ENCODE measurements at places on chromosomes 16 and 17.

DNA sequence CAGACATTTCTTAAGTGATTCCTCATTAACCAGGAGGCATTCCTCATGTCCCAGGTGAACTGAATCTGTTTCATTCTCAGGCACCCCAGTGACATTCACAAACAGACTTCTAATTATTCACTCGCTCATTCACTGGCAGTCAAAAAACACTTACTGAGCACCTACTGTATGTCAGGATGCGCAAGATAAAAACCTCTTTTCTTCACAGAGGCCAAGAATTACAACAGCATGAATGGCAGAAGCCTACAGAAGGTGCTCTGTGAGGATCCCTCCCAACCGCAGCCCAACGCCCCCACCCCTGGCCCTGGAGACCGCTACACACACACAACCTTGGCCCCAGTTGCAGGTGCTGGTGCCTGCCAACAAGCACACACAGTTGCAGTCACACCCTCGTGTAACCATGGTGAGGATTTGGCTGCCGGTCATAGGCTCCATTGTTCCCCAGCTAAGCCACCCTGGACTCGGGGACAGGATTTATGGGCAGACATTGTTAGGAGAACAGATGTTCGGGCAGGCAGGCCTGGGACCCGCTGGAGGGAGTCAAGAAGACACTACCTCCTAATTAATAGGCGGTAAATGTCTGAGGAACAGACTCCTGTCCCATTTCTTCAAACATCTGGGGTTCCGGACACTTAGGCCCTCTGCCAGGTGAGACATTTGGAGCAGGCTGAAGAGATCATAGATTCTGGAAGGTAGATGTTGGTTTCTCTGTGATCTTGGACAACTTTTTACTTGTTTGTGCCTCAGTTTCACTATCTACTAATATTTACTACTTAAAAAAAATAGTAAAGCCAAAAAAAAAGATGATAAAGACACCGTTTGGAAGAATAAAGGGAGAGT, 43.2 kb downstream of the CUEDC1 start:
- no peak for DNase-seq

- no peak for DNase-seq
Measured at GRCh38 chr17:54745862-54746261, 154.8 kb upstream of the TOM1L1 start.

DNA sequence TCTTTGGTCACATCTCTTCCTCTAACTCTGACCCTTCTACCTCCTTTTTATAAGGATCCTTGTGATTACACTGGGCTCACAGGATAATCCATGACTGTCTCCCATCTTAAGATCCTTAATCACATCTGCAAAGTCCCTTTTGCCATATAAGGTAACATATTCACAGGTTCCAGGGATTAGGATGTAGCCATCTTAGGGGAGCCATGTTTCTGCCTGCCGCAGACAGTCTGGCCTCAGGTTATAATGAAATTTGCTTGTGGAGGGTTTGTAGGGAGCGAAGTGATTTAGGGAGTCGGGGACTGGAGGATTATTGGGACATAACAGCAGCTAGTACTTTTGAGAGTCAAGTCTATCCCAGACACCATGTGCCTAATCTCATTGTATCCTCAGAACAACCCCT, 7.7 kb downstream of the EEF2K start:
- no peak for DNase-seq

DNA sequence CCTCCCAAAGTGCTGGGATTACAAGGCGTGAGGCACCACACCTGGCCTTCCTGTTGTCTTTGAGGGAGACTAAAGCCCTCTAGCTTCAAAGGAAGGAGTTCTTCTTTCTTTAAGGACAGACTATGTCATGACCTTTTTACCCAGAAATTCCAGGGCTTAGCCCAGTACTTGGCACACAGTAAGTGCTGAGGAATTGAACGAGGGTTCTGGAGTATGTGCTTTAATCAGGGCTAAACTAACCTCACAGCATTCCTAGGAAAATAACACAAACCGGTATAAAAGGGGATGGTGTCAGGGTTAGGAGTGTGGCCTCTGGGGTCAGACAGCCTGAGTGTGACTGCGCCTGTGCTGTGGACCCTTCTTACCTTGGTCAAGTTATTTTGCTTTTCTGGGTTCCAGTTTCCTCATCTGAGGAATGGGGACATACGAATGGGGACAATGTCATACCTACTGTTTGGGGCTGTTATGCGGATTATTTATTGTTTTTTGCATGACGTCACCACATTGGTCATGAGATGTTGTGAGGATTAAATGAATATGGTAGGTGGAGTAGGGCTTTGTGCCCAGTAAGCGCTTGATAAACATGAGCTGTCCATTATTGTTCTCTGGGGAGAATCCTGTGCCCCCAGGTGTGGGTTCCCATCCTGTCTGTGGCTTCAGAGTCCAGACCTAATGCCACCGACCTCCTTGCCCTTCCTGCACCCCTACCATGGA, 21.9 kb downstream of the KSR1 start:
- DNase-seq, result no peak

DNA sequence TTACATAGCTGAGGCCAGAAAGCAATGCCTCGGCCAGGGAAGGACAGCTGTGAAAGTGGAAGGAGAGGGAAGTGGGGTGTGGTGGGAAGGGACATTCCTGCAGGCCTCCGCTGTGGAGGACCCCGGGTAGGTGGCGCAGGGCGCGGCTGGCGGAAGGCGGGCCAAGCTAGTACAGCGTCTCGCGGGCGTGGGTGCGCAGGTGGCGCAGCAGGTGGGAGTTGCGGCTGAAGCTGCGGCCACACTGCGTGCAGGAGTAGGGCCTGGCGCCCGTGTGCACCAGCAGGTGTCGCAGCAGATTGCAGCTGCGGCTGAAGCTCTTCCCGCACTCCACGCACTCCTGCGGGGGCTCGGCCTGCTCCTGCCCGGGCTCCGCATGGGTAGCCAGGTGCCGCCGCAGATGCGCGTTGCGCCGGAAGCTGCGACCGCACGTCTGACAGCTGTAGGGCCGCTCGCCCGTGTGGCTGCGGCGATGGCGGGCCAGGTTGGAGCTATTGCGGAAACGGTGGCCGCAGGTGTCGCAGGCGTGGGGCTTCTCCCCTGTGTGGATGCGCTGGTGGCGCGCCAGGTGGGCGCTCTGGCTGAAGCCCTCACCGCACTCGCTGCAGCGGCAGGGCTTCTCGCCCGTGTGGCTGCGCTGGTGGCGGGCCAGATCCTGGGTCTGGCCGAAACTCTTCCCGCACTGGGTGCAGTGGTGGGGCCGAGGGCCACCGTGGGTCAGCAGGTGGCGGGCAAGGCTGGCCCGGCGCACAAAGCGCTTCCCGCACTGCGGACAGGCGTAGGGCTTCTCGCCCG, 10.0 kb downstream of the ZSCAN10 start:
- no peak for DNase-seq

- DNase-seq, result no peak
Measured at GRCh38 chr16:30662449-30662848, 4.2 kb downstream of the FBRS start.

DNA sequence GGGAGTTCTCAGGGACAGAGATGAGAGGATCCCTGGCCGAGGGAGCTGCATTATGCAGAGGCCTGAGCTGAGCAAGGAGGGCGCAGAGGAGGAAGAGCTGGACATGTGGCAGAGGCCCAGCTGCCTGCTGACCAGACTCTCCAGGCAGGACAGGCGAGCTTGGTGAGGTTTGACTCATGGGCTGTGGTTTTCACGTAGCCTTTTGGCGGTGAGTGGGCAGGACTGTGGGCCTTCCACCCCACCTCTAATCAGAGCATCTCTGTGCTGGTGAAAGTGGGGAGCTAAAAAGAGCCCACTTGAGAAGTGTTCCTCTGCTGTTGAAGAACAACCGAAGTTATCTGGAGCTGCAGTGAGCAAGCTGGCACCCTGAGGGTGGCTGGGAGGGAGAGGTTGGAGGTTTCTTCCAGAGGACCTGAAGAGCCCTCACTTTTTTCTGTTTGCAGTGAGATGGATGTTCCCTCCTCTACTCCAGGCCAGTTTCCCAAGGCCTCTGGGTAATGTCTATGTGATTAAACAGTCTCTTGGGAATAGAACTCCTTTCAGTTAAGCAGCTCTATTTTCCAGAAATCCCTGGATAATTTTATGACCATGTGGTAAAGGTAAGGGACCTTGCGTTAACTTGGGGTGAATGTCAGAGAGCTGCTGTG, 11.9 kb downstream of the EPN2 start:
- DNase-seq, result no peak

DNA sequence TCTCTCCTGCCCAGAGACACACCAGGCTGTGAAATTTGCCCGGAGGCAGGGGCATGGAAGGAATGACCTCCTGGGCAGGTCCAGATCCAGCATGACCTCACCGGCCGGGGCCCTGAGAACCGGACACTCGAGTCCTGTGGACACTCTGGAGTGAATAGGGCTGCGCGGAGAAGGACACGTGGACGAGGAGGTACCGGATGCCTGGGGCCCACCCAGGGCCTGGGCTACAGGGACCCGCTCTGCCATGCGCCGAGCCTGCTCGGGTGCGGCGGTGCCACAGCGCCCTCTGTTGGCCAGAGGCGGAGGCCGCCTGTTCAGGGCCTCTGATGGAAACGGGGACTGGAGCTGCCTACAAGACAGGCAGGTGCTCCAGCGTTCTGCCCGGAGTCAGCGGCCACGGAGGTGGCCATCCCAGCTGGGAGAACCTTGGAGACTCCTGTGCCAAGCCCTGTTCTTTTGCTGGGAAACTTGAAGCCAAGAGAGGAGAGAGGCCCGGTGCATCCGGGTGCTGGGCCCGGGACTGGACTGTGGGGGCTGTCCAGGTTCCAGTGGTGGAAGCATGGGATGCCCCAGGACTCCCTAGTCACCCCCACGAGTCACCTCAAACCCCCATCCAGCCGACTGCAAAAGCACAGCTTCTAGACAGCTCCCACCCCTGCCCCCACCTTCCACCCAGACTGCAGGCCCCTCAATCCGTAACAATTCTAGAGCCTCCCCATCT, 19.3 kb upstream of the NXPH3 start:
- DNase-seq, result peak; percentile 59

- no peak for DNase-seq
Measured at GRCh38 chr17:39082482-39082881, 69.0 kb downstream of the PLXDC1 start.

- DNase-seq, result no peak
Measured at GRCh38 chr16:26118575-26118974, 426.8 kb downstream of the HS3ST4 start.

- DNase-seq, result no peak
Measured at GRCh38 chr17:32303781-32304288, 38.1 kb downstream of the C17orf75 start.

DNA sequence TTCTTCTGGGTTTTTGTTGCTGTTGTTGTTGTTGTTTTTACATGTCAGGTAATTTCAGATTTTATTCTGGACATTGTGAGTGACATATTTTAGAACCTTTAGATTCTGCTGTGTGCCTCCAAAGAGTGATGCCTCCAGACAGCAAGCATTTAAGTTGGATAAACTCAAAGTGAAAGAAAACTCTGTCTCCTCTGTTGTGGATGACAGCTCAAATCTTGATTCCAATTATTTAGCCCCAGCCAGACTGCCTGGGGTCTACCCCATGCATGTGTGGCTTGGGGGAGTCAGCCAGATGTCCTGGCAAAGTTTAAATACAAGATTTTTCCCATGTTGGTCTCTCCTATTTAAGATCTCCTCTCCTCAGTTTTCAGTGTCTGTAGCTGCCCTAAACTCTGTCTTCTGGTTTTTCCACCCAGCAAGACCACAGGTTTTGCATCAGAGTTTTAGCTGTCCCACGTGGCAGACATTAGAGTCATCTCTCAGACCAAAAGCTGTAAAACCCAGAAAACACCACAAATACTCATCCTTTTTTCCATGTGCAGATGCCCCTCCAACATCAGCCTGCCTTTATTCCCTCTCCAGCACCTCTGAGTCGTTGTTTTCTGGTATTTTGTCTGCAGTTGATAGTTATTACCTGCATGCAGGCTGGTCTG, 19.4 kb upstream of the ZNF469 start:
- no peak for DNase-seq

- no peak for DNase-seq
Measured at GRCh38 chr16:80932708-80933095, 74.0 kb downstream of the CMC2 start.

GRCh38 chr16:3510416-3510815, 9.6 kb downstream of the CLUAP1 start:
- DNase-seq, result no peak

DNA sequence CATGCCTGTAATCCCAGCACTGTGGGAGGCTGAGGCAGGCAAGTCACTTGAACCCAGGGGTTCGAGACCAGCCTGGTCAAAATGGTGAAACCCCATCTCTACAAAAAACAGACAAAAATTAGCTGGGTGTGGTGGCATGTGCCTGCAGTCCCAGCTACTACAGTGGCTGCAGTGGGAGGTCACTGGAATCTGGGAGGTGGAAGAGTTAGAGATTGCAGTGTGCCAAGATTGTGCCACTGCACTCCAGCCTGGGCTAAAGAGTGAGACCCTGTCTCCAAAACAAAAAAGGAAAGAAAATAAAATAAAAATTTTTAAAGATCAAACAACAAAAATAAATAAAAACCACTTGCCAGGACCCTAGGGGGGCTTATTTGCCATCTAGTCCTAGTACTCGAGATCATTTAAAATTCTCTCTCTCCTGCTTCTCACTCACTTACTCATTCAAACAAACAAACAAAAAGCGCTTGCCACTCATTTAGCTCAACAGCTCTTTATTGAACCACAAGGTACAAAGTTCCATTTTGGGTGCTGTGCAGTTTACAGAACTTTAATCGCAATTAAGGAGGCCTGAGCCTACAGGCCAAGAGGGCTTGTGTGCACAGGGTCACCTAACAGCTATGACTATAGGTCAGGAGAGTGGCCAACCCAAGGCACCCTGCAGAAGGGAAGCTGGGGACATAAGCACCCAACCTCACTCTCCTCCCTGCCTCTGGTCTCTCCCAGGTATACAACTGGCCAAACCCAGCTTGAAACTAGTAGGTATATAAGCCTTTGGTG, 4.4 kb downstream of the CHD9NB start:
- DNase-seq, result no peak

DNA sequence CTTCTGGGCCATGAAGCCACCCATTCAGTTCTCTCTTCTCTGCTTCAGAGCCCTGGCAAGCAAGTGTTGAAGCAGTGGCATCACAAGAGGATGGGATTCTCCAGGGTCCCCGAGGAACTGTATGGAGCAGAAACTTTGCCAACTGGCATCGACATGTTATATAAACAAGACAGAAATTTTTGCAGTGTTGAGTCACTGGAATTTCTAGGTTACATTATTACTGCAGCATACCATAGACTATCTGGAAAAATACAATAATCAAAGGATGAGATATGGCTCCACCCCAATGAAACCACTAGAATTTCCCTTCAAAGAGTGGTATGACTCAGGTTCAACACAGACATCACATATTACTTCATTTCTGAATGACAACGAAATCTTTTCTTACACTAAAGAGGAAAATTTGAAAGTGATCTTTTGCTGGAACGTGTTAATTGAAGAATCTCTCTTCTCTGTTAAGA, 343.0 kb upstream of the DYNLRB2 start:
- no peak for DNase-seq

GRCh38 chr16:24737391-24737871, 8.0 kb downstream of the TNRC6A start:
- no peak for DNase-seq

- DNase-seq, result no peak
Measured at GRCh38 chr17:1083451-1084187, 86.7 kb downstream of the TIMM22 start.

GRCh38 chr17:62388856-62389255, 8.5 kb downstream of the EFCAB3 start:
- no peak for DNase-seq

GRCh38 chr17:81428948-81429774, 33.9 kb downstream of the BAHCC1 start:
- no peak for DNase-seq
